ENCODE measurements at places on chromosomes 6 and 20.

GRCh38 chr6:20763296-20763695 is 229.0 kb downstream of the CDKAL1 start:
- no peak for DNase-seq

- no peak for DNase-seq
These were observed 599.1 kb downstream of the QKI start for GRCh38 chr6:164013480-164014208.

DNA sequence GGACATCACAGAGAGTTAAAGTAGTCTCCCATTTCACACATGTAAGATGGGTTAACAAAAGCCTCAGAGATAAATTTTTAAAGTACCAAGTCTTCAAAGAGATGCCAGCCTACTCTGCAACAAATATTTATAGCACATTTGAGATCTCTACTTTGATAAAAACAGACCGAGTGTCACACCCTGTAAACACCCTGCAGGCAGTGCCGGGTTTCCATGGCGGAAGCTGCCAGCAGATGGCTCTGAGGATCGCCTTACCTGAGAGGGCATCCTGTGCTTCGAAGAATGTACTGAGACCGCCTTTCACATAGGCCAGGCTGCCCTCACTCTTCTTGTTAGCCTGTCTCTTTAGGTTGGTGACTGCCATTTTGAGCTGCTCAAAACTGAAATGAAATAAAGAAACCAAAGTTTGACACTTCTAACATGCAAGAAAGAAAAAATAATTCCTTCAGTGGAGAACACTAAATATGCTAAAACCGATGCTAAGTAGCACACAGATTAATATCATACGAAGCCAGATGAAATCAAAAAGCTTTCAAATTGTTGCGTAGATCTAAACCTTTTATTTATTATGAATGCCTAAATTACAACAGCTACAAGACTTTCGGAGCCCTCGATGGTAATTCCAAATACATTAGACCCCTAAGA is 39.3 kb downstream of the HUS1B start:
- DNase-seq = no peak

DNA sequence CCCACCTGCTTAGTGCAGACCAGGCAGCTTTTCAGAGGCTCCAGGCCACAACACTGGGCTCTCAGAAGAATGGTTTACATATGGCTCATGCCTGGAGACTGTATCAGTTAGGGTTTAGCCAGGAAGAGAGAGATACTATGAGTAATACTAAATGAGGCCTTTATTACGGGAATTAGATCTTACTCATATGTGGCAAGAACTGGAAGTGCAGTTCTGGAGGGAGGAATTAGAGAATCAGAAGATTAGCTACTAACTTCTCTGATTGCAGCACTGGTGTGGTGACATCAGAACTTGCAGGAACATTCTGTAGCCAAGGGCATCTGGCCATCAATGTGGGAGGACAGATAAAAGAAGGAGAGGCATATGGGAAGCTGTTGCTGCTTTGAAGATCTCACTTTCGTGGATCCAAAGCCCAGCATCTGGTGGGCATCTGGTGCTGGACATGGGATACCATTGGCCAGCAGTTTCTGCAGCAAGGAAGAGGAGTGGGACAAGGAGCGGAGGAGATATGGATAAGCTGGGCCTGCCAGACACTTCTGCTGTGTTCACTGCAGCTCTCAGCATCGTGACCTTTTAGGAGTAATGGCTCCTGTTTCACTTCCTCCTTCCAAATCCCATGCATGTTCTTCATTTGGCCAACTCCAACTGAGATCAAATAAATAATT is 248.5 kb downstream of the BTBD3 start:
- DNase-seq = peak; percentile 74

DNA sequence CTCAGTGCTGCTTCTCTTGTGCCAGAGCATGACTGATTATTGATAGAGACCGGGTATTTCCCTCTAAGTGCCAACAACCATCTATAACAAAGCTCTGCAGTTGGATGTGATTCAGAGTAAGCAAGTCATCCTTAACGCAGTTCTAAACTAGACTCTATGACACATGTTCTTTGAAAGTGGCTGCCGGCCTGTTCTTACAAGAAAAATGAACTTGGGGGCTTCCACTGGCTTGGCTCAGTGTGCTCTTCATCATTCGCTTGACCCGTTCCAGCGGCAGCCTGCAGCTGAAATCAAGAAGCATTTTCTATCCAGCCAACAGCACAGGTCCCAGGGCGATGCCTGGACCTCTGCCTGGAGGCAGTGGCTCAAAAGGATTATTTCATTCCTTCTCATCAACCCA is 29.8 kb downstream of the GFOD1 start:
- no peak for DNase-seq

DNA sequence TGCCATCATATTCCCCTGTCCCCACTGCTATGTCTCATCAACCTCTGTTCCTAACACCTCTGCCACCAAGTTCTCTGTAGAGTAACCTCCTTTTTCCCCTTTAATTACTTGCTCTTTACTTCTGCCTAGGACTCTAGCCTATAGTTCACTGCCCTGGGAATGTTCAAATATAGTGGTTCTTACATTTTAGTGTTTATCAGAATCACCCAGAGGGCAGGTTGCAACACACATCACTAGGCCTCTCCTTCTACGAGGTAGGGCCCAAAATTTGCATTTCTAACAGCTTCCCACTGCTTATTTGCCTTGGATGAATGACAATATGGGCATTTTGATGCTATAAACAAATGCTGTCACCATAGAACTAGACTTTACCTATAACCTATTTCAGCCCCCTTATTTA is 23.1 kb upstream of the C6orf141 start:
- DNase-seq = no peak

GRCh38 chr6:155314773-155315515 is 660 bp upstream of the TFB1M start:
- DNase-seq = peak; percentile 48

- DNase-seq = no peak
These were observed 81.4 kb upstream of the DUSP22 start for GRCh38 chr6:210778-211374.

GRCh38 chr6:340991-341827 is 48.9 kb downstream of the DUSP22 start:
- DNase-seq = no peak

DNA sequence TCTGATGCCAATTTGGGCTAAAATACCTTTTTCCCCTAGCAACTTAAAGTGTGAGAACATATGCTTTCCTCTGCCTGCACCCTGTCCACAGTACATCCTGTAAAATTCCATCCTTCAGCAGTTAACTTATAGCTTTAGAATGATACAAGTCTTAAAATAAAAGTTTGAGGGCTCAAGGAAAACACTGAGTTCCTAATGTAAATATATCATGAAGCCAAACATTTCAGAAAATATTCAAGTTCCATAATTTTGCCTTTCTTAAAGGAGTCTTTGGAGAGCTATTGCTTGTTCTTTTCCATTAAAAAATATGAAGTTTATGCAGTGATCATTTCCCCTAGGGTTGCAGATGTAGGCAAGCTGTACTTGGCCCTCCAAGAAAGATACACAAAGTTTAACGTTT is 303.8 kb downstream of the COL12A1 start:
- no peak for DNase-seq

- DNase-seq = no peak
These were observed 20.0 kb downstream of the KHDRBS2 start for GRCh38 chr6:62265906-62266525.

DNA sequence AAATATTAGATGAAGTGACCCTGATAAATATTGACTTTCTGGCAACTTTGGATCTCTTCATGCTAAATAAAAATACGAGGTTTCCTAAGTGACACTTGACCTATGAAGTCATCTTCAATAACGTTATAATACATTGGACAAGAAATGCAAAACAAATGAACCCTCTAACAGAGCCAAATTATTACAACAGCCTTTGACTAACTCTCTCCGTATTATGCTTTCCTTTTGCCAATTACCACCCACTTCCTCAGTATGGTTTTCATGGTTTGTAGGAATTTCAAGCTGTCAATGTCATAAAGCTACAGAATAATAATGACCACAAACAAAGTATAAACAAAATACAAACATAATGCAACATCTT is 210.5 kb downstream of the MOXD1 start:
- DNase-seq = peak; percentile 69

- no peak for DNase-seq
These were observed 7.8 kb upstream of the CCR6 start for GRCh38 chr6:167115054-167115453.

- DNase-seq = no peak
These were observed 19.9 kb upstream of the RIPOR3 start for GRCh38 chr20:50711113-50711825.

GRCh38 chr20:56989516-56989915 is 276.9 kb downstream of the BMP7 start:
- DNase-seq = no peak

DNA sequence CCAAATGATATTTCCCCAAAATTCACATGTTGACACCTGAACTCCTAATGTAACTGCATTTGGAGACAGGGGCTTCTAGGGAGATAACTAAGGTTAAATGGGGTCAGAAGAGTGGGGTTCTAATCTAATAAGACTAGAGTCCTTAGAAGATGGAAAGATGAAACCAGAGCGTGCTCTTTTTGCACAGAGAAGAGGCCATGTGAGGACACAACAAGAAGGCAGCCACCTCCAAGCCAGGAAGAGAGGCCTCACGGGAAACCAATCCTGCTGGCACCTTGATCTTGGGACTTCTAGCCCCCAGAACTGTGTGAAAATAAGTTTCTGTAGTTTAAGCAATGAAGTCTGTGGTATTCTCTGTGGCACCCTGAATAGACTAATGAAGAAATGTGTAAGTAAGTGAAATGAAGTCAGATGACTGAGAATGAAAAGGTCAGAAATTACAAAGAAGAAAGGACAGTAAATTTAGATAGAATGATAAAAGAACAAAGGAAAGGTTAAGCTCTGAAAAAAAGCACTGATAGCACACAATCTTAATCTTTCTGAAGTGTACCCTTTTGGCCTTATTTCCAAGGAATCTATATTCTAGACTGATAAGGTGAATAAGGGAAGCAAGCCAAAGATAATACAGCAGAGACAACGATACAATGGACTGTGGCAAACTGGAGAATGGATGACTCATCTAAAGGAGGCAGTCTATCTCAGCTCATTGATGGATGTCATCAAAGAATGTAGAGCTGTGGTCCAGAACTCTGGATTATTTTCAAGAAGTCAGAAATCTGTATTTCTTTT is 110.4 kb downstream of the MYB start:
- DNase-seq = no peak

GRCh38 chr6:11268978-11269377 is 36.5 kb upstream of the NEDD9 start:
- DNase-seq = no peak

GRCh38 chr6:24307881-24308280 is 50.0 kb downstream of the DCDC2 start:
- no peak for DNase-seq

DNA sequence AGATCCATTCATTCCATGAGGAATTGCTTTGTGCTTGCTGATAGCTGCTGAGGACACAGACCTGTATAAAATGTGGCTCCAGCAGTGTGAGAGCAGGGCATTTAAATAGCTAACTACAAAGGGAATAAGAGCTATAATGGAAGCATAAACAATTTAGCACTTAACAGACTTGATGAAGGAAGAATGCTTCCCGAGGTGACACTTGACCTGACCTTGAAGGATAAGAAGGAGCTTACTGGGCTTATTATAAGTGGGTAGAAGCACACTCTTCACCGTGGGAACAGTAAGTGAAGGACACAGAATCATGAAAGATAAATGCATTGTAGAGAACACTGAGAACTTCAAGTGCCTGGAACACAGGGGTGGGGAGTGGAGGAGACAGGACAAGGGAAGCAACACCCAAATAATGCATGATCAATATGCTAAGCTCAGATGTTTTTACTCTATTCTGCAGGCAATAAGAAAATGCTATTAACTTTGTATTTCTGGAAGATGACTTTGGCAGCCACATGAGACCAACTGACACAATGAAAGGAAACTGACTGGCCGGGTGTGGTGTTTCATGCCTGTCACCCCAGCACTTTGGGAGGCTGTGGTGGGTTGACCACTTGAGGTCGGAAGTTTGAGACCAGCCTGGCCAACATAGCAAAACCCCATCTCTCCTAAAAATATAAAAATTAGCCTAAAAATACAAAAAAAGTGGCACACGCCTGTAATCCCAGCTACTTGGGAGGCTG is 84.2 kb downstream of the EPB41L2 start:
- DNase-seq = no peak

GRCh38 chr6:52557389-52558265 is 19.2 kb downstream of the TRAM2 start:
- no peak for DNase-seq

DNA sequence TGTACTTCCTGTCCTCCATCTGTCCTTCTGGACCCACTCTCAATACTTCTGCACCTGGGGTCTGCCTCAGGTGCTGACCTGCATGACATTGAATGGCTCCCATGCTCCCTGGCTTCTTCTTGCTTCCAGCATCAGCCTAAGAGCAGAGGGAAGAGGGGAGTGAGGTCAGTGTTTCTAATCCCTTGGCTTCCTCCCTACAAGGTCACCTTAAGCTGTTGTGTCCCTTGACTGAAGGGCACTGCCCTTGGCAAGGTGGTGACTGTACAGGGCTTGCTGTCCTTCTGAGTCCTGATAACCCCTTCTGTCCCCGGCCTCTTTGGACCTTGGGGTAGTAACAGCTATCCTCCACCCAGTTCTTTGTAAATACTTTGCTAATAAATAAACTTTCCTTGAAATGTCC is 9.6 kb downstream of the HLA-DMB start:
- DNase-seq = no peak

DNA sequence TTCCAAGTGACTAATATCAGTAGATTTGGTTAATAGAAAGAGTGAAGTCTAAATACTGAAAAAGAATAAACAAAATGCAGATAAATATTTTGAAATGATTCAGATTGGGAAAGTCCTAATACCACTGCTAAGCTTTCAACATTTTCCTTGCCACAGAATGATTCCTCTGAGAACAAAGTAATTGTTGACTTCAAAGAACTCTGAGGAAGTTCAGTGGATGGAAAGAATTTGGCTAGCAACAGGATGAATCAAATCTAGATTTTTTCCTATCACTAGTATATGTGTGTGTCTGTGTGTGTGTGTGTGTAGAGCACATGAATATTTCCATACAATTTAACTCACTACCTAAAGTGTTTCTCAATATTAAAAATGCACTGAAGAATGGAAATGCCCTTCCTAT is 107.9 kb upstream of the PREP start:
- no peak for DNase-seq

- DNase-seq = no peak
These were observed 294.7 kb downstream of the FRK start for GRCh38 chr6:115765966-115766365.

DNA sequence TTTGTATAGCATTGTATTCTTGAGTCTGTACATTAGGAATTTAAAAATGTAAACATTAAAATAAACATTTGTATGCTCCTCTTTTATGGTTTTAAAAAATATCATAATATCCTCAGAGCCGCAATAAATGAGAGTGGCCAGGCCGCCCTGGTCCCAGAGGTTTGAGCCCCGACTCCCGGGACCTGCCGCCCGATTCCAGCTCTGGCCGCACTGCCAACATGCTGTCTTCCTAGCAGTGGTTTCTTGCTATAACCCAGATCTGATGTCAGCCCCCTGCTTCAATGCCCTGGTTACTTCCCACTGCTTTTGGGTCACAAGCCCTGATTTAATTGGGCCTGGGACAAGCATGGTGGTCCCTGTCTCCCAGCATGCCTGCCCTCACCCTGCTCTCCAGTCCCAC is 5.4 kb upstream of the ARID1B start:
- DNase-seq = no peak
